IPS DF 19.7 (cell line): ENCODE measurements at places on chromosomes 2 and 18.
A peak's percentile ranks its signal among the peaks of the same experiment; 100 is the strongest.

DNA sequence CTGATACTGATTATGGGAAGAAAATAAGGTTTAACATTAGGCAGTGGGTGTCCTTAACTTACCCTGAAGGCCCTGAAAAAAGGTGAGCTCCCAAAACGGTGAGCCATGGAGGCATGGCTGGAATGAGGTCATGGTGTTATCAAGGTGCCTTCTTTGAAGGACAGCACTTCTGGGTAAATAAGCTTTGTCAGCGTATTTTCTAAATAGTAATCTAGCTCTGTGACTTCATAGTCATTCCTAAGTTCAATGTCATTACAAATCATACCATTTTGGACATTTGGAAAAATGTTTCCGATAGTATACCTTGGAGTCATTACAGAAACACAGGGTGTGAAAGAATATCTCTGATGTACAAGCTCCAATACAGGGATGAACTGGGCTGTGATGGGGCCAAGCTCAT is 35.2 kb upstream of the CNGA3 start:
- no peak for DNase-seq

GRCh38 chr18:74531043-74531442 is 3.3 kb upstream of the CNDP1 start:
- no peak for DNase-seq

GRCh38 chr18:9749611-9750010 is 41.5 kb downstream of the RAB31 start:
- DNase-seq: no peak

DNA sequence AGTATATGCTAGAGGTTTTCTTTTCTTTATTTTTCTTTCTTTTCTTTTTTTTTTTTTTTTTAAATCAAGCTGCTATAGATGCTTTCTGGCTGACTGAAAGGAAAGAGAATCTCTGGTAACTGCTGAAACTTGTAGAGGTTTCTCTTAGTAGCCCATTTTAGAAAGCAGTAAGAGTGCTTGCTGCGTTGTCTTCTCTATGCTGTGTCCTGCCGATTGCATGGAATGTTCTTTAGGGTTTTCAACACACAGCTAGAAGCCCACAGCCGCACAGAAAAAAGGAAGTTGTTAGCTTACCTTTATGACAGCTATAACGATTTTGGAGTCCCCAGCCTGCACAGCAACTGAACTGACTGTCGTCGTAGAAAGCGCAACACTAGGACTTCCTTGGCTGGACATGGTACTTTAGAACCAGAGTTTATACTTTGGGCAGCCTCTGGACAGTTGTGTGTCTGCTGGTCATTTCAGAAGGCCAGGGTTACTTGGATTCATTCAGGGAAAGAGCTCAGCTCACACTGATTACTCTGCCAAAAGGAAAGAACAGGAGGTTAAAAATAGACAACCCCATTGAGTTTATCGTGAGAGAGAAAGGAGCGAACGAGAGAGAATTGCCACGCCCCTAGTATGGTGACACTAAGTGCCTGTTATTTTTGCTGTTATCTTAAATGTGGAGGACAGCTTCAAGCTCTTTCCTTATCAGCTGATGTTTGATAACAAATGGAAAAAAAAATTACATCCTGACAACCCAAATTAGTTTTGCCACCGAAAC is at the start of gene CCDC141:
CCDC141 (minus strand) TSS at position 592 of the 766 bp plus-strand sequence; CDS start at position 396, 196 bp downstream.
- no peak for DNase-seq

DNA sequence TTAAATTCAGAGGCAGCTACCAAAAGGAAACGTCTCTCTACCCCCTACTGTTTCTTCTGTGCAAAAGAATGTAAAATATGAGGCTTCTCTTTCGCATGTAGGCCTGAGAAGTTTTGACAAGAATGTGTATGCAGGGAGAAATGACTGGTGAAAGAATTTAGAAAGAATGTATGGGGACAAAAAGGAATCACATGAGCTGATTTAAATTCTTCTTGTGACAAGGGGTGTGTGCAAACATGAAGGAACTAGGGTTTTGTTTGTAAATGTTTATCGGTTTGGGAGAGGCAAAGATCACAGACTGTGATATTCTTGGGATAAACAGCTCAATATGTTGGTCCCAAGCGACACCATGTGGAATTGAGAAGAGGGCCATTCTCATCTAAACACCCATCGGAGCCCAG is 345.2 kb upstream of the VRK2 start:
- DNase-seq: peak; percentile 75

DNA sequence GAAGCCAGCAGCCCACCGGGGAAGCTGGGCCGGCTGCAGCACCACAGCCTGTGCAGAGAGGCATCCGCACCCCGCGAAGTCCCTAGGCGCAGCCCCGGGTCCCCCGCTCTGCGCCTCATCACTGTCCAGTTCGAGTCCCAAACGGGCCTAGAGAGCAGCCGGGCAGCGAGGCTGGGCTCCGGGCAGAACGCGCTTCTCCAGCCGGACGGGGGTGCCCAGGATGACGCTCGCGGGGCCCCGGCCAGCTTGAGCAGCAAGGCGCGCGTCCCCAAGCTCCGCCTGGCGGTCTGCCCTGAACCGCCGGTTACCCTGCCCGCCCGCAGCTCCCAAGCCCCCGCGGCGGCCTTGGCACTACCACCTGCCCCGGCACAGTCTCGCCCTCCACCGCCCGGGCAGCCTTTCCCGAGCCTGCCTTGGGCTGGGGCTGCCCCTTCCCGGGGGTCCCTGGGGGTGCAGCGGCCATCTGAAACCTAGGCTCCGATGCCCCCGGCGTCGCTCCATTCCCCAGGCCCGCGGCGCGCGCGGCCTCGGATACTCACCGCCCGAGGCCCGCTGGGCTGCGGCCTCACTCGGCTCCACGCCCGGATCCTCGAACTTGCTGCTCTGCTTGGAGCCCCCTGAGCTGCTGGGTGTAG is 591 bp downstream of the SLC16A14 start:
- DNase-seq: no peak

GRCh38 chr2:224134003-224134734 is 95.1 kb upstream of the SERPINE2 start:
- DNase-seq: no peak

DNA sequence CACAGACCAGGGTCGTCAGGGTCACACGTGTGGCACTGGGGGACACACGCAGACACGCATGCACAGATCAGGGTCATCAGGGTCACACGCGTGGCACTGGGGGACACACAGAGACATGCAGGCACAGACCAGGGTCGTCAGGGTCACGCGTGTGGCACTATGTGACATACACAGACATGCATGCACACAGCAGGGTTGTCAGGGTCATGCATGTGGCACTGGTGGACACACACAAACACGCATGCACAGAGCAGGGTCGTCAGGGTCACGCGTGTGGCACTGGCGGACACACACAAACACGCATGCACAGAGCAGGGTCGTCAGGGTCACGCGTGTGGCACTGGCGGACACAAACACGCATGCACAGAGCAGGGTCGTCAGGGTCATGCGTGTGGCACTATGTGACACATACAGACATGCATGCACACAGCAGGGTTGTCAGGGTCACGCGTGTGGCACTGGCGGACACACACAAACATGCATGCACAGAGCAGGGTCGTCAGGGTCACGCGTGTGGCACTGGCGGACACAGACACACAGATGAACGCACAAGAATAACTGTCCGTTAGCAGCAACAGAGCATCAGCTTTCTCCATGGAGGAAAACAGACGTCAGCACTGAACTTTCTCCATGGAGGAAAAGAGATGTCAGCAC is 34.9 kb downstream of the HDAC4 start:
- DNase-seq: no peak

GRCh38 chr2:27446057-27446456 is 3.9 kb downstream of the KRTCAP3 start:
- DNase-seq: no peak

DNA sequence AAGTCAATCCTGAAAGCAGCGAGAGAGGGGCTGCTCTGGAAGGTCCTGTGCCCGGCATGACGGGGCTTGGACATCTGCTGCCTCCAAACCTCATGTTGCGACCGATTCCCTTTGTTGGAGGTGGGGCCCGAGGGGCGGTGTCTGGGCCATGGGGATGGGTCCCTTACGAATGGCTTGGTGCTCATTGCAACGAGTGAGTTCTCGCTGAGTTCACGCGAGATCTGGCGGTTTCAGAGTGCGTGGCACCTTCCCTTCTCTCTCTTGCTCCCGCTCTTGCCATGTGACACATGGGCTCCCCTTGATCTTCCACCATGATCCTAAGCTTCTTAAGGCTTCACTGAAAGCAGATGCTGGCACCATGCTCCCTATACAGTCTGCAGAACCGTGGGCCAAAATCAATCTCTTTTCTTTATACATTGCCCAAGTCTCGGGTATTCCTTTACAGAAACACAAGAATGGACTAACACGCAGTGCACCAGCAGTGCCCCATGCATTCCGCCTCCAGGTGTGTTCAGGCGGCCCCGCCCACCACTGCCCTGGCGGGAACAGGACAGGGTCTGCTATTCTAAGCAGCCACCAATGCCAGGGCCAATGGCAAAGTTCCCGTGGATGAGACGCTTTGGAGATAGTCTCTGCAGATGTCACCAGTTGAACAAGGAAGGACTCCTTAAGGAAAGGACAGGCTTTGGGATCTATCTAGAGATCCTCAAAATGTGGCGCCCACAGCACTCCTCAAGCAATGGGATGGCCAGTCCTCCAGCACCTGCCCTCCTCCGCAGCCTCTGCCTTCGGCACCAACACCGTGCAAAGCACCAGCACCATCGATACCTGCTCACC is 63.4 kb downstream of the ZNF516 start:
- DNase-seq: no peak

DNA sequence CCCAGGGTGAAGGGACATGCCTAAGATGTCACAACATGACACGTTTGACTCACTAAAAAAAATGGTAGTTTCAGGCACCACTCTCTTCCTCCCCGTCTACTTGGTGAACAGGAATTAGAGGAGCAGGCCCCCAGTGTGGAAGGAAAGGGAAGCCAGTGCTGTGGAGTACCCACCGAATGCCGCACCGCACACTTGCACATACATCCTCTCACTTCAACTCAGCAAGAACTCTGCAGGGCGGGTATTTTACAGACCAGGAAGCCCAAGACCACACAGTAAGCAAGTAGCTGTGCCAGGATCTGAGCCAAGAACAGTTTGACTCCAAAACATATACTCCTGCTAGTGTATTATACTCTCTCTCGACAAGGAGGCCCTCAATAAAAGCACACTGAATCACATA is 69.8 kb downstream of the BCL2 start:
- no peak for DNase-seq

DNA sequence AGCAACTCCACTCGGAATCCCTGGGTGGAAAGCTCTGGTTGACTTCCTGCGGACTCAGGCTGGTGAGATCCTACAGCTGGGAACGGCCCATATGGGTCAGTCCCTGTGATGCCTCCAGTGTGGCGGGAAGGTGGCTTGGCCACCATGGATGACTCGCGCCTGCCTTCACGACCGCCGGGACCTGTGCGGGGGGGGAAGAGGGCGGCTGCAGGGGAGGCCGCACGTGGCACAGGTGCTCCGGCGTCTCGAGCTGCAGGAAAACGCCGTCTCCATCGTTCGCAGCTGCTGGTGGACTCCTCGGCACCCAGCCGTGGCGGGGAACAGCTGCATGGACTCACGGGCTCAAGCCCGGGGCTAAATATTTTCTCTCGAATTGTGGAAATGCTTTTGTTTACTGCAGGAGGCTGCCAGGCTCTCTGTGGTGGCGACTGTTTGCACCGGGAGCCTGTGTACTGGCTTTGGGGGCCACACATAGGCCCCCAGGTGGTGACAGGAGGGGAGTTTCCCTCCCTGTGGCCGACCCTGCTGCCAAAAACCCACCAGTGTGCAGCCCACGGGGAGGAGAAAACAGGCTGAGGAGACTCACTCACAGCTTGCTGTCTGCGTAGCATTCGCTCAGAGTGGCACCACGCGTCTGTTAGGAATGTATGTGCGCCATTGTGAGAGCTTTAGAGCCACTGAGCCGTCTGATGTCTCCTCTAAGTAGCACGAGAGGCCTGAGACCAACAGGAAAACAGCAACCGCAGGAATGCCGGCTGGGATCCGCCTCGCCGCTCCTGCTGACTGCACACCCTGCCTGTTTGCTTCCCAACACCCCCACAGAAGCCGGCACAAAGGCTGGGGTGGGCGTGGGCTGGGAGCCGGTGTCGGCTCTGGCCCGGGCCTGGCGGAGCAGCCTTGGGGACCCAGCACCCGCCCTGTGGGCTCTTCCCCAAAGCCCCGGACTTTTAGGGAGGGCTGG is 89.2 kb downstream of the NFATC1 start:
- no peak for DNase-seq

DNA sequence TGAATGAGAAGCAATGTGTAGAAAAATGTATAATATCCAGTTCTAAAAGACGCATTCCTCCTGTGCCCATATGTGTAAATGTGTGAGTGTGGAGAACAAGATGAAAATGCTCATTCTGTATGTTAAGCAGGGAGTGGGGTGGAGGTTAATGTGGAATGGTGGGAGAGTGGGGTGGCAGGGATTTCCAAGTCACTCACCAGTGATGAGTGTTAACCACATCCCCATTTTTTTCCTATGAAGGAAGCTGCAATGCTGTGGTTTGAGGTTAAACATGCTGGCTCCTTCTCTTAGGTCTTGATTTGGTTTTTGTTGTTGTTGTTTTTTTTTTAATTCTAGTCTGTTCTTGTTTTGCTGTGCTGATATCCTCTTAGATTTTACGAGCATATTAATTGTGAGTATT is 169.4 kb downstream of the NEDD4L start:
- DNase-seq: no peak

DNA sequence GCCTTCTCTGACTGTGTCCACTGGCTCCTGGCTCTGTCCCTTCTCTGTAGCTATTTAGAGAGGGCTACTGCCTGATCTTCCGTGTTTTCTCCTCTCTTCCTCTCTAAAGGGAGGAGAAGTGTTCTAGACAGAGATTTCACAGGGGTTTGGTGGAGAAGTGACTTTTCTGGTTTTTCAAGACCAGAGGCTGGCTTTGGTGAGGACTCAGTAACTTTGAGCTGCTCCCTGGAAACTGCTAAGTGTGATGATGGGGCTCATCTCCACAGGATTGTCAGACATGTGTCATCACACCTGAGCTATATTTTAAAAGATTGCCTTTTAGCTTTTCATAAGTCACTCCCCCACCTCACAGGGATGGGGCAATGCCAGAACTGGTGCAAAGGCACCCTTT is 6.2 kb downstream of the MAL start:
- DNase-seq: no peak

GRCh38 chr18:8374676-8375075 is 234.6 kb upstream of the RAB12 start:
- no peak for DNase-seq

- DNase-seq: no peak
Measured at GRCh38 chr2:40740419-40740818, 288.5 kb upstream of the SLC8A1 start.

- DNase-seq: no peak
Measured at GRCh38 chr2:225773148-225773547, 373.6 kb downstream of the NYAP2 start.

- DNase-seq: no peak
Measured at GRCh38 chr2:33488178-33488690, 11.8 kb downstream of the RASGRP3 start.

DNA sequence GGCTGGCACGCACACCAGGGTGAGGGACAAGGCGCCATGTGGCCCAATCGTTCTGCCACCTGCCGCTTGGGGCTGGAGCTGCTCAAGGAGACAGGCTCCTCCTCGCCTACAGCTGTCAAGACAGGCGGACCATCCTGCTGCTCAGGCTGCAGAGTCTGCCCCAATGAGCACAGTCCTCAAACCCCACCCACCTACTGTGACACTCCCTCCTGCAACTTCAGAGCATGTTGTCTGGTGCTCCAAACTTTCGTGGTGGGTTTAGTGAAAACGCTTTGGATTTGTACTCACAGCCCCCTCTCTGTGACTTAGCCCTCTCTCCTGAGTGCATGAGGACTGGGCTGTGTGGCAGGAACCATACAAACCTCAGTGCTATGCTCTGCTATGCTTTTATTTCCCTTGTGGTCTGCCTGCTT is 23.2 kb upstream of the SLC35F6 start:
- no peak for DNase-seq
